RCC 7860 (cell line): ENCODE measurements at places on chromosomes 6 and 20.

DNA sequence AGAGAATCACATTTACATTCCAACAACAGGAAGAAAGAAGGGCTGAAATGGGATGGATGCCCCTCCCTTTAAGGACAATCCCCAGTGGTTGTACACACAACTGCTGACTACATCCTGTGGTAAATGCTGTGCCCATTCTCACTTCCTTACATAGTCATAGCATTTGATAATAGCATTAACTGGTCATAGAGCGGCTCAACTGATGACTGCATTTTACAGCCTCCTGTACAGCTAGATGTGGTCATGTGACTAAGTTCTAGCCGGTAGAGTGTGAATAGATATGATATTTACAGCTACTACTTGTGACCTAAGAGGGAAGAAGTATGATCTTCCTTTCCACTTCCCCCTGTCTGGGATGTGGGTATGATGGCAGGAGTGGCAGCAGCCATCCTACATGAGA, 24.7 kb downstream of the KCNK17 start:
- DNase-seq: no peak

DNA sequence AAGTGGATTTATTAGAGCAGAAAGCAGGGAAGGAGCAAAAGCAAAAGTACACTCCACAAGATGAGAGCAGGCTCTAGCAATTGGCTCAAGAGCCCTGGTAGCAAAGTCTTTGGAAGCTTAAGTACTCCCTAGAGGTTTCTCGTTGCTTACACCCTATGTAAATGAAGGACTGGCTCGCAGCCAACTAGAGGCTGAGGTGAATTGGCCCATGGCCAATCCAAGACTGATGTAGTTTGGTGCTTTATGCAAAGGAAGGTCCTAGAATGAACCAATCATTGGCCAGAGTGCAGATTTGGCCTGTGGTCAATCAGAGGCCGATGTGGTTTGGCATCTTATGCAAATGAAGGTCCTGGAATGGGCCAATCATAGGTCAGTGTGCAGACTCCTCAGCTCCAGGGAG, 191.3 kb upstream of the ARID1B start:
- DNase-seq: no peak

- no peak for DNase-seq
Observed at GRCh38 chr6:119768201-119768600, 418.6 kb upstream of the MAN1A1 start.

GRCh38 chr6:74757813-74758212, 448.0 kb downstream of the COL12A1 start:
- no peak for DNase-seq

GRCh38 chr6:164195942-164196281, 781.4 kb downstream of the QKI start:
- no peak for DNase-seq

DNA sequence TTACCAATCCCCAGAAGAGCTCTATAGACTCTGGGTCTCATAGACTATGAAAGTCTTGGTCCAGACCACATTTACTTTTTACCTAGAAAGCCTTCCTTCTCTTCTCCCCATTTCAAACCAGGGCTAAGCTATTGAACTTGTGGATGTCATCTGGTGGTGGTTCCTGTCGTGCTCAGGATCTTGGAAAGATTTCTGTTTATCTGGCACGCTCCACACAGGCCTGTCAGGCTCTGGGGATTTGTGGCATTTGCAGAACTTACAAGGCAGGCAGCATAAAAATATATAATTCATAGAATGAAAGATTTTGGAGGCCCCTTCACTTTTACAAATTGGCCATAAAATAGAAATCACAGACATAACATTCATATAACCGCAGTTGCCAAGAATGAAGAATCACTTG, 188.1 kb downstream of the UST start:
- no peak for DNase-seq

DNA sequence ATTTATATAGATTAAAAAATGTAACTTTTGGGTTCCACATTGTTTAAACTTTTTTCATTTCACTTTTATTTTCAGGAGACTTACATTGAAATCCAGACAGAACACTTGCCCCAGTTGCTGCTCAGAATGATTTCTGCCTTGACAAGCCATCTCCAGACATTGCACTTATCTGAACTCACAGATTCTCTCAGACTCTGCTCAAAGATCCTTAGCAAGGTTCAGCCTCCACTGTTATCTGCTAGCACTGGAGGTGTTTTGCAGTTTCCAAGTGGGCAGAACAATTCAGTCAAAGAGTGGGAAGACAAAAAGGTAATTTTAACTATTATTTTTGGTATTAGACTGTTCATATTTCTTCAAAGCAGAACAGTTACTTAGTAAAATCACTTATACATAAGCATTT, 58.0 kb downstream of the DOP1A start:
- DNase-seq: no peak
